Lower lobe of right lung (tissue), 2 donors: ENCODE measurements at places on chromosomes 4 and X. TPM values are rescaled to one million over a fixed set of nuclear protein-coding genes. Genes with fewer than 3 reads are reported as not detected.
A peak's percentile ranks its signal among the peaks of the same experiment; 100 is the strongest.

DNA sequence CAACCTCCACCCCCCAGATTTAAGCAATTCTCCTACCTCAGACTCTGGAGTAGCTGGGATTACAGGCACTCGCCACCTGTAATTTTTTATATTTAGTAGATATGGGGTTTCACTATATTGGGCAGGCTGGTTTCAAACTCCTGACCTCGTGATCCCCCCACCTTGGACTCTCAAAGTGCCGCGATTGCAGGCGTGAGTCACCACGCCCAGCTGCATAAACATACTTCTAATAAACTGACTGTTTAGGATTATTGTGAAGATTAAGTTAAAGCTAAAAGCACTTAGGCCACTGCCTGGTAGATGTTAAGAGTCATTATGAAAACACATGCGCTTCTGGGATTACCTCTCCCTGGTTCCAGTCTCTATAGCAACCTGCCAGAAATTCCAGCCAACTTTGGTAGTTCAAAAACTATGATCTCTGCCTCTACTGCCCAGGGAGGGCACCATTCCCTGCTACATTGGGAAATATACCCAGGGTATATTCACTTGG lies 30.2 kb upstream of the GRIA3 start:
- no peak for DNase-seq
- no peaks in the 10 kb centered on the region for H3K4me1 ChIP-seq
- H3K27ac ChIP-seq = no peak overlapping the region
- no peak overlapping the region for H3K4me3 ChIP-seq

GRCh38 chr4:24279469-24279868 lies 304.9 kb downstream of the DHX15 start:
- H3K27me3 ChIP-seq = no peaks in the 10 kb centered on the region
- no peak overlapping the region for H3K4me3 ChIP-seq
- H3K36me3 ChIP-seq = no peaks in the 10 kb centered on the region

DNA sequence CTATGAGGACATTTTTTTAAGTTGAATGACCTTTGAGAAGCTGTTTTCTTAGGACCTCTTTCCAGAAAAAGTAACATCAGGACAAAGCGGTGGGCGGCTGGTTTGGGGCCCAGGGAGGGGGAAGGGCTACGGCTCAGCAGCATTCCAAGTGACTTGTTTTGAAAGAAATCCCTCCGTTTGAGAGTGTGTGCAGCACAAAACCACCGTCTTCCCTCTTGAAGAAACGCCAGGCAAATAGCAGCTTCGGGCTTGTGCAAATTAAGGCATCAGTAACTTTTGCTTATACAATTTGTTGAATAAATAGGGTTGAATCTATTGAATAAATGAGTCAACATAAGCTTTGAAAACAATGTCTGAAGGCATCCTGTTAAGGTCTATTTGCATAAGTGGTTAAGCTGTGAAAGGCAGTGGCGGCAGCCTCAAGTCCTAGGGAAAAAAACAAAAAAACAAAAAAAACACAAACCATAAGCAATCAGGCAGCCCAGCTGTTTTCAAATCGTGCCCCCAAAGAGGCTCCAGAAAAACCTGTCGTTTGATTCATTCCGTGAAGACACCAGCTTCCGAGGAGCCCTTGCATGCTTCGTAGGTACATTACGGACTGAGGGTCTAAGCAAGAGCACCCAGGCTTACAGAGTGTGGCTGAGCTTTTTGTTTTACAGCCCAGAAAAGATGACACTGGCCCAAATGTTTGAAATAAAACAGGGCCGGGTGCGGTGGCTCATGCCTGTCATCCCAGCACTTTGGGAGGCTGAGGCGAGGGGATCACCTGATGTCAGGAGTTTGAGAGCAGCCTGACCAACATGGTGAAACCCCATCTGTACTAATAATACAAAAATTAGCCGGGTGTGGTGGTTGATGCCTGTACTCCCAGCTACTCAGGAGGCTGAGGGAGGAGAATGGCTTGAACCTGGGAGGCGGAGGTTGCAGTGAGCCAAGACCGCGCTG lies 103.7 kb downstream of the CRLF2 start:
- no peak overlapping the region for H3K27ac ChIP-seq
- H3K4me3 ChIP-seq = no peak overlapping the region
- peaks cover 5% of the 10 kb centered on the region for H3K27me3 ChIP-seq
- no peak for DNase-seq
- H3K36me3 ChIP-seq = no peaks in the 10 kb centered on the region
- H3K4me1 ChIP-seq = no peaks in the 10 kb centered on the region

DNA sequence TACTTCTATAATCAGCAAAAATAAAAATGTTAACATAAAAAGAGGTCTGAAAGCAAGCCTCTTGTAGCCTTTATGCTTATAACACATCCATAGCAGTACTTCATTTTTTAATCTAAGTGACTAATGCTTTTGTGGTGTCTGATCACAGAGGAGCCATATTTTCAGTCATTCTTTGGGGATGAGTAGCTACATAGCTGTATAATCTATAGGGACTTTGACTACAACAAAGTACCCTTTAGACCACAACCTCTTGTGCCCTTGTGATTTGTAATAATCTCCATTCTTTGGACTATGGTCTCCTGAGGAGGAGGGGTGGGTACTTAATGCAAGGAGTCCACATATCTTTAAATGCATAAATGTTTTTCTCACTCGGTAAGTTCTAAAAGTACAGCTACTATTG lies 9.6 kb downstream of the DRP2 start:
- H3K4me3 ChIP-seq = no peak overlapping the region
- no peaks in the 10 kb centered on the region for H3K4me1 ChIP-seq
- H3K27me3 ChIP-seq = no peaks in the 10 kb centered on the region

- H3K4me3 ChIP-seq = no peak overlapping the region
- peaks cover 9% of the 10 kb centered on the region for H3K4me1 ChIP-seq
- DNase-seq = no peak
- H3K36me3 ChIP-seq = no peaks in the 10 kb centered on the region
Observed at GRCh38 chr4:24856586-24856985, 56.3 kb downstream of the CCDC149 start.

- H3K27ac ChIP-seq = no peak overlapping the region
- H3K36me3 ChIP-seq = no peaks in the 10 kb centered on the region
- no peak overlapping the region for H3K4me3 ChIP-seq
- no peaks in the 10 kb centered on the region for H3K4me1 ChIP-seq
Observed at GRCh38 chr4:36325499-36325898, 44.1 kb downstream of the DTHD1 start.

DNA sequence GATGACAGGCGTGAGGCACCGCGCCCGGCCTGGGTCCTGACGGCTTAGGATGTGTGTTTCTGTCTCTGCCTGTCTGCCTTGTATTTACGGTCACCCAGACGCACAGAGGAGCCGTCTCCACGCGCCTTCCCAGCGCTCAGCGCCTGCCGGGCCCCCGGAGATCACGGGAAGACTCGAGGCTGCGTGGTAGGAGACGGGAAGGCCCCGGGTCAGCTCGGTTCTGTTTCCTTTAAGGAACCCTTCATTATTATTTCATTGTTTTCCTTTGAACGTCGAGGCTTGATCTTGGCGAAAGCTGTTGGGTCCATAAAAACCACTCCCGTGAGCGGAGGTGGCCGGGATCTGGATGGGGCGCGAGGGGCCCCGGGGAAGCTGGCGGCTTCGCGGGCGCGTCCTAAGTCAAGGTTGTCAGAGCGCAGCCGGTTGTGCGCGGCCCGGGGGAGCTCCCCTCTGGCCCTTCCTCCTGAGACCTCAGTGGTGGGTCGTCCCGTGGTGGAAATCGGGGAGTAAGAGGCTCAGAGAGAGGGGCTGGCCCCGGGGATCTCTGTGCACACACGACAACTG lies 1.3 kb downstream of the SHOX start:
- H3K27ac ChIP-seq = no peak overlapping the region
- H3K27me3 ChIP-seq = peaks cover 77% of the 10 kb centered on the region
- no peak overlapping the region for H3K4me3 ChIP-seq
- DNase-seq = no peak
- no peaks in the 10 kb centered on the region for H3K4me1 ChIP-seq
- no peaks in the 10 kb centered on the region for H3K36me3 ChIP-seq

DNA sequence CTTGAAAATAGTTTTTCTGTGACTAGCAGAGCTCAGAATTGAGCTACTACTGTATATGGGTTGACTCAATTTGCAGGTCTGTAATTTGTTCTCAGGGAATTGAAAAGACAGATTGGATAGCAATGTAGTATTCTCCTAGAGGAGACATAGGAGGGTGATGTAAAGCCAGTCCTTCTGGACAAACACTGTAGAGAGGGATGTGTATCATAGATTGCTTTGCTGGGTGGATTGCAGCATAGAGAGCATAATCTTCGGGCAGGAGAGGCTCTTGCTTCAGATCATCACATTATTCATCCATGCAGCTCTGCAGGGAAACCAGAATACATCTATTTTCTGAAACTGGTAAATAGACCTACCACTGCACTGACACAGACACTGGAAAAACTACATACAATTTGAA lies 1110.5 kb downstream of the RAPGEF2 start:
- no peaks in the 10 kb centered on the region for H3K36me3 ChIP-seq
- no peak overlapping the region for H3K27ac ChIP-seq
- DNase-seq = no peak
- no peak overlapping the region for H3K4me3 ChIP-seq
- H3K4me1 ChIP-seq = no peaks in the 10 kb centered on the region

DNA sequence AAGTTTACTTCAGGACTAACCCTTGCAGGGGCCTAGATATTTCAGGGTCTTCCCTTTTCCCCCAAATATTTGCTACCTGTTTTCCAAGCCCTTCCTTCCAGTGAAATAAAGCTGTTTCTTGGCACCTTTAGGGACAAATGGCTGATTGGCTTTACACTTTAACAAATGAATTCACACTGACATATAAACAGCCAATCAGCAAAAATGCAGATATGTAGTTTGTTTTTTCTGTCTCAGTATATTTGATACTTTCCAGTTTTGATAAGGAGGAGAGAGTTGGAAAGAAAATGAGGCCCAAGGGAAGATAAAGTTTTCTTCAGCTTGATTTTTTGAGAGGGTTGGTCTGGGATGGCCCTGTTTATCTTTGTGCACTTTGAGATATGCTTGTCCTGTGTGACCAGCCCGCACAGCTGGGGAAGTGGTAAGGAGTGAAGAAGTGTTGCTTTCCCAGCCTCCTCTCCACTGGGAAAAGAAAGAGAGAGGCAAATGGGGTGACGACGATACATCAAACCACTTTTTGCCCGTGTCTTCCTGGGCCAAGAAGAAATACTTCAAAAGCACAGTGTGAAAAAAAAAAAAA lies 67.5 kb downstream of the MGST2 start:
- no peak overlapping the region for H3K27ac ChIP-seq
- no peaks in the 10 kb centered on the region for H3K27me3 ChIP-seq
- DNase-seq = no peak
- no peak overlapping the region for H3K4me3 ChIP-seq
- H3K36me3 ChIP-seq = peaks cover 5% of the 10 kb centered on the region

- no peak for DNase-seq
- no peaks in the 10 kb centered on the region for H3K4me1 ChIP-seq
- H3K27me3 ChIP-seq = no peaks in the 10 kb centered on the region
- H3K27ac ChIP-seq = no peak overlapping the region
- H3K4me3 ChIP-seq = no peak overlapping the region
- no peaks in the 10 kb centered on the region for H3K36me3 ChIP-seq
Observed at GRCh38 chrX:45714866-45715265, 514.2 kb upstream of the DIPK2B start.

GRCh38 chr4:26822546-26822945 lies 38.1 kb upstream of the STIM2 start:
- H3K27me3 ChIP-seq = no peaks in the 10 kb centered on the region
- H3K27ac ChIP-seq = no peak overlapping the region
- DNase-seq = no peak
- H3K36me3 ChIP-seq = no peaks in the 10 kb centered on the region

DNA sequence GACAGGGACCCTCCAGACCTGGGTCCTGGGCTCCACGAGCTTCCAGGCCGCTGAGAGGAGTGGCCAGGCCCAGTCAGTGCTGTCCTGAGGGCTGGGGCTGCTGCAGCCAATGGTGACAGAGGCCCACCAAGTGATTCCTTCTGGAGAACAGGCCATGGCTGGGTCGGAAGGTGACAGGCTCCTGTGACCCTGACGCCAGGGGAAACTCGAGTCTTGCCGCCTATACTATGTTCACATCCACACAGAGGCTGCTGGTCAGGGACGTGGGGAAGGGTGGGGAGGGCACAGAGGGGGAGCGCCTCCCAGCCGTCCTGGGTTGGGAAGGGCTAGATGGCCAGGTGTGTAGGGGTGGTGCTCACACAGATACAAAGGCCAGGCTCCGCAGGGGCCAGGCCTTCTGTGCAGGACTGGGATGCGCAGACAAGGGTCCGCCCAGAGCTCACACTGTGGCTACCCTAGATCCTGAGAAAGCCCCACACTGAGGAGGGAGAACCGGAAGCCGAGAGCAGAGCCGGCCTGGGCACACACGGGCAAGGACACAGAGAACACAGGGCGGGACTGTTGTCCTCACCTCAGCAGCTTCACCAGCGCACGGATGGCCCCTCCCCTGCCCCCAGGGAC lies 81.4 kb downstream of the HTRA3 start:
- peak overlapping the region; percentile 53 for H3K27ac ChIP-seq
- no peak overlapping the region for H3K4me3 ChIP-seq
- peaks cover 43% of the 10 kb centered on the region for H3K4me1 ChIP-seq
- no peaks in the 10 kb centered on the region for H3K36me3 ChIP-seq

GRCh38 chr4:6971536-6972374 lies 62.1 kb downstream of the TBC1D14 start:
- H3K27me3 ChIP-seq = no peaks in the 10 kb centered on the region
- H3K27ac ChIP-seq = no peak overlapping the region
- H3K4me1 ChIP-seq = peaks cover 11% of the 10 kb centered on the region
- no peak overlapping the region for H3K4me3 ChIP-seq
- no peak for DNase-seq

DNA sequence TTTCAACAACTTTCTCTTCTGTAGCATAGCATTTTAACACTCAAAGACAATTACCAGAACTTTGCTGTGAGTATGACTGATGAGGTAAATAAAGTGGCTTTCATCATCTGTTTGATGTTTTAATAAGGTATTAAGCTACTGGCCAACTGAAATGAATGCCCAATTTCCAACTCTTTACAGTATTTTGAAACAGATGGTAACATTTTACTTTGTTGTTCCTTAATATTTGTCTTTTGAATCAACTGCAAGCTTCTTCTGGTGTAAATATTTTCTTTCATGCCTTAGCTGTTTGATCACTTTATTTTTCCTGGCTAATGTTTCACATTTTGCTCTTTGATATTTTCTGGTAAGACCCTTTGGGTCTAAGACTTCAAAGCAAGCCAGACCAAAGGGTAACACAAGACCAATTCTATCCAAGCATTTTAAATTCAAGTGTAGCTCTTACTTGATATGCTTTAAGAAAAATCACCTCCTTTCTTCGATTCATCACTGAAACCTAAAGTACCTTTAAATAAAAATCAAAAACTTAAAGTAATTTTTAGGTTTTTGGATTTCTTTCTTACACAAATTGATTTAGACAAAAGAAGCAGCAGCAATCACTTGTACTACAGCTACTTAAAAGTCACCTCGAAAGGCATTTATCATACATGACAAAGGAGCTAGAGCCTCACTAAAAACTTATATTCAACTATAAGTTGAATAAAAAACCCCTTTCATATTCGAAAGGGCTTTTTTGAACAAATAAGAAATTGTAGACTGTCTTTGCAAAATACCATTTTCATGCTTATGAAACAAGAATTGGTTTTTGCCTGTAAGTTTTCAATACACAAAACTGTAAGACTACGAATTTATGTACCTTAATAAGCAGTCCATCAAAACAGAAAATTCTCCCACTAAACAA lies 57.6 kb downstream of the TBCK start:
- DNase-seq = no peak
- no peaks in the 10 kb centered on the region for H3K4me1 ChIP-seq
- H3K27ac ChIP-seq = no peak overlapping the region
- H3K4me3 ChIP-seq = no peak overlapping the region
- H3K36me3 ChIP-seq = peaks cover 14% of the 10 kb centered on the region

Gene SATL1
- not detected for total RNA-seq

Gene TET2
- 37.3 TPM for total RNA-seq

Gene SPANXN5
- total RNA-seq = not detected

Gene ARSJ
- 8.4 TPM for total RNA-seq

Gene SSX3
- not detected for total RNA-seq

Gene KIAA0232
- total RNA-seq = 28.1 TPM

Gene SPACA5
- total RNA-seq = not detected
